Thyroid gland (tissue), 4 donors: ENCODE measurements at places on chromosomes 3 and 15.

DNA sequence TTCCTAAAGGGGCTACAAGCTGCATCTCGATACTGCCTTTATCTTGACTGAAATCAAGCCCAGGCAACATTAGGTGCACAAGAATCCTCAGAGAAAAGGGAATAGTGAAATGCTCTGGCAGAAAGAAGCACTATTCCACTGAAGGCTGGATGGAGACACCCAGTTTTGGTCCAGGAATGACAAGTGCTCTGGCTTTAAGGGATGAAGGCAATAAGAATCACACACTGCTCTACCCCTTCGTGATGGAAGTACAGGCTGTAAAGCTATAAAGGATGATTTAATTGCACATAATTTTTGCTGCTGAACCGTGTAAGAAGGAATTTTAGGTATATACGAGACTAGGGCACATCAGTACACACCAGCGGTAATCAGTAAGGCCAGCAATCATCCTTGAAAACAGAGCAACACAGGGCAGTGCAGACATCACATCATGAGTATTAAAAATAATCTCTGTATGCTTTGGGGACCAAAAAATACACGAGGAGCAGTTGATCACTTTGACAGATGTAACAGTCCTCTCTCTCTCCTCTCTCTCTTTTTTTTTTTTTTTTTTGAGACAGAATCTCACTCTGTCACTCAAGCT, 414.6 kb upstream of the TBL1XR1 start:
- peaks cover 27% of the 10 kb centered on the region for H3K4me1 ChIP-seq
- H3K27me3 ChIP-seq = no peaks in the 10 kb centered on the region
- H3K4me3 ChIP-seq = no peak overlapping the region

- peak; percentile 49 for DNase-seq
- H3K27ac ChIP-seq = no peak overlapping the region
- H3K27me3 ChIP-seq = no peaks in the 10 kb centered on the region
- H3K36me3 ChIP-seq = no peaks in the 10 kb centered on the region
- no peak overlapping the region for H3K4me3 ChIP-seq
Observed at GRCh38 chr15:81106560-81106959, 27.5 kb upstream of the CFAP161 start.

GRCh38 chr15:61003437-61004218, 225.5 kb downstream of the RORA start:
- DNase-seq = no peak
- H3K27me3 ChIP-seq = no peaks in the 10 kb centered on the region
- H3K36me3 ChIP-seq = no peaks in the 10 kb centered on the region
- peaks cover 6% of the 10 kb centered on the region for H3K4me1 ChIP-seq

- peaks cover 48% of the 10 kb centered on the region for H3K4me1 ChIP-seq
- H3K27me3 ChIP-seq = no peaks in the 10 kb centered on the region
- DNase-seq = no peak
- H3K27ac ChIP-seq = peak overlapping the region; percentile 34
- no peak overlapping the region for H3K4me3 ChIP-seq
- H3K36me3 ChIP-seq = no peaks in the 10 kb centered on the region
Observed at GRCh38 chr15:90191344-90191687, 9.8 kb upstream of the SEMA4B start.

GRCh38 chr3:134369861-134370596, 4.2 kb downstream of the AMOTL2 start:
- peak overlapping the region; percentile 86 for H3K4me3 ChIP-seq
- peaks cover 65% of the 10 kb centered on the region for H3K36me3 ChIP-seq
- H3K27ac ChIP-seq = peak overlapping the region; percentile 100

GRCh38 chr15:35674873-35675781, 129.2 kb upstream of the DPH6 start:
- H3K4me1 ChIP-seq = peaks cover 8% of the 10 kb centered on the region
- peak; percentile 25 for DNase-seq
- no peaks in the 10 kb centered on the region for H3K27me3 ChIP-seq
- H3K4me3 ChIP-seq = no peak overlapping the region
- no peak overlapping the region for H3K27ac ChIP-seq
- no peaks in the 10 kb centered on the region for H3K36me3 ChIP-seq

- peak overlapping the region; percentile 69 for H3K4me3 ChIP-seq
- peak; percentile 17 for DNase-seq
- H3K36me3 ChIP-seq = no peaks in the 10 kb centered on the region
- H3K27ac ChIP-seq = peak overlapping the region; percentile 97
- H3K4me1 ChIP-seq = peaks cover 7% of the 10 kb centered on the region
- H3K27me3 ChIP-seq = no peaks in the 10 kb centered on the region
Observed at GRCh38 chr15:50685191-50685975, 1.2 kb downstream of the TRPM7 start.
